Fibroblast of skin of left biceps (primary cell): ENCODE measurements at places on chromosomes 2 and 18.

DNA sequence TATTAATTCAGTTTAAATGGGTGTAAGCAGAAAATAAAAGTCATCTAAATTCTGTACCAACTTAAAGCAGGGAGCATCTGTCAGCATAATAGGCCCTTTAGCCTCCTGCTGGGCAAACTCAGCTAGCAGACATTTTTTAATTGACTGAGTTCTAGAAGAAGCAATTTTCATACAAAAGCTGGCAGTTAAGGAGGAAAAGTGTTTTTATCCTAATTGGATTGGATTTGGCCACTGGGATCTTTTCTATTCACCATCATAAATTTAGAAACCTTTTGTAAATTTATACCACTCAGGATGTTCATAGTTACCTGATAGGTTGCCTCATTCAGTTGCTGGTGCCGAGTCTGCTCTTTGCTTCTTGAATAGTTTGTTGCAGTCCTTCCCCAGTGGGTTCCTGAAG lies 262.7 kb upstream of the FSIP2 start:
- DNase-seq = no peak

DNA sequence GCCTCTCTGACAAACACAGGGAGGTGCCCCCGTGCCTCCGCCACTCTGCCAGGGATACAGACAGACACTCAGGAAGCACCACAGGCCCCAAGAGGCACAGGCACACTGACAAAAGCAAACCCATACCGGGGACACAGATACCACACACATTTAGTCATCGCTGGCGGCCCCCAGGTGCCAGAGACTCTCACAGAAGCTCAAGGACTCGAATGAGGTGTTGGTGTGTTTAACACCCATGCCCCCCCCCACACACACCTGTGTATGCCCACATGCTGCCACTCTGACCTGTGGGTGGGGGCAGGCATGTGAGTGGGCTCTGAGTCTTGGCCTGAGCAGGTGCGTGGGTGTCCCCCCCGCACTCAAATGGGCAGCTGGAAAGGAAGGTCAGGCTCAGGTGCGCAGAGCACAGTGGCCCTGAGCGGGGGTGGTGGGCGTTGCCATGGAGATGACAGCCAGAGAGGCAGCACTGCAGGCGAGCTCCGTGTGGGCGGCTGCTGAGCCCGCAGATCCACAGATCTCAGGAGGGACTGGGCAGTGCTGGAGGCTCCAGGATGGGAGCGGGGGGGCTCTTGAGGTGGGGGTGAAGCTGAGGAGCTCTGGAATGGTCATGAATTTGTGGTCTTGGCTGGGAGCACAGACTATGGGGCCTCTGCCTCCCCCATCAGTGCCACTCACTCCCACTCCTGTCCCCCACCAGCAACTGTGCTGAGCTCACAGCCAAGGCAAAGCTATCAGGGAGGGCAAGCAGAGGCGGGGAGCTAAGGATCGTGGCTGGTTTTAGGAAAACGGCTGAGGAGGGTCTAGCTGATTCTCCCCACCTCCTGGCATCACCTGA lies 73.9 kb upstream of the TAF1B start:
- DNase-seq = no peak

DNA sequence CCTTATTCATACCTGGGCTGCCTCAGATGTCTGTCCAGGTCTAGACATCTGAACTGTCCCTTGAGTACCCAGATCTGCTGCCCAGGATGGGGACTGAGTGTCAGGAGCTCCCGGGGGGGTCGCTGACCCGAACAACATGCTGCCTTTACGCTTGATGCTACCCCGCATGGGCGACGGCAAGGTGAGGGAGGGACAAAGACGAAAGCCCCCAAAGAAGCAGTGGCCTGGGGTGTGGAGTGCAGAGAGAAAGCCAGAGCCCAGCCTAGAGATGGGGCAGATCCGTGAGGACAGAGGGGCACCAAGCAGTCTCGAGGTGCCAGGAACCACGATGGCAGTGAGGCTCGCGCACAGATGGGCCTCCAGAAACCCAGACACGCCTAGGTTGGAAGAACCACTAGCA lies 234.7 kb downstream of the ATAD2B start:
- no peak for DNase-seq

DNA sequence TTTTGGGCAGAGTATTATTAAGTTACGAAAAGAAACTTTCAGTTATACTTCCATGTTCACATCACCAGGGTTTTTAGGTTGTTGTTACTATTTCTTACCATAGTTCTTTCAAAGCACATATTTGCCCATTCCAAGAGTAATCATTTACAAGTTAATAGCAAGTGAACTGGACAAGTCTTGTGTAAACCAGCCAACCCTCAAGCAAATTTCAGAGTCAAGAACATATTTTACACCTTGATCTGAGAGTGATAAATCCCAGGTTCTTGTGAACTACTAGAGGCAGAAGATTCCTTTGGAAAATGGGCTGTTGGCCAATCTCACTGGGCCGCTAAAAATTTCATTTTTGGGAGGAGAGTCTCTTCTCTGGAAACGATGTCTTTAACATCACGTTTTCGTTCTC lies 2.7 kb upstream of the ASAP2 start:
- DNase-seq = no peak
